ENCODE measurements at places on chromosomes 5 and 9.

DNA sequence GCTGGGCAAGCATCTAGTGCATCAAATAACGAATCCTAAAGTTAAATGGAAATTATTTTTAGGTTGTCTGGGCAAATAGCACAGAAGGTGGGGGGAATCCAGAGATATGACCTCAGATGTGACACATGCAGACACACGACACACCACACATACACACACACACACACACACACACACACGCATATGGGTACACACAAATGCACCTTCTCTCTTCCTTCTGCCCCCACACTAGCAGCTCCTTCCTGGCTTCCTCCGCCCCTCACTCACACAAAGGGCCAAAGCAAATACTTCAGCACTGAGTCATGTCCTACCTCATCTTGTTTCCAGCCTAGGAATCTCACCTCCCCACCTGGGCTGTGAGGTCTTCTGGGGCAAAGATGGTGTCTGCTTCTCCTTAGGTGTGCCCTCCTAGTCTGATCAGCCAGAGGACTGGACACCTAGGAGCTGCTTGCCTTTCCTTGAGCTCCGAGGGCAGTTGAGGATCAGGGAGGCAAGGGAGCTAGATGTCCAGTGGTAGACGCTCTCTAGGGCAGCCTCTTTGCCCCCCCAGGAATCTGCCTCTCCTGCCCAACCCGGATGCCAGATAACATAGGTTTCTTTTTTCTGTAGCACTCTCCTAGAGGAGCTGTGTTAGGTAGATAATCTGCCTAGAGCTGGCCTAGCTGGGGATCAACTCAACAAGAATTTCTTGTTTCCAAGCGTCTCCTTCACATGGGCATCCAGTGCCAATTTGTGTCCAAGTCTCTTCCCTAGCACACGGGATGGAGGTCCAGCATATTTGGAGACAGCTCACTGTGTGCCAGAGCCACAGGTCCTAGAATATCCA is 14.3 kb upstream of the JADE2 start:
- DNase-seq, result peak; percentile 7

DNA sequence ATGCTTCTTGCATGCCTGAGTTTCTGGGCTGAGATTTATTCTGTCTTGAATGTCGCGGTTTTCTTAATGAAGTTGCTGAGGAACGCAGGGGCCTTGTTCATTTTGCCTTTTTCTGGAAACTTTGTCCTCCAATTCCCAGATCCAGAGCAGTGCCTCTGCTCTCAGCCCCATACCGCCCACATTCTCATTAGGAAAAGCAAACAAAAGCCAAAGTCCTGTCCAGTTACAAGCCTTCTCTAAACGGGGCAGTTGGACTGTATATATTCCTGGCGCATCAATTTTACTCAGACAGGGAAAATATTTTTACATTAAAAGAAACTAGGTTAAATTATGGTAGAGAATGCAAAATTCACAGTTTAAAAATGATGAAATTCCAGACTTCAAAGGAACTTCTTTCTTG is 1.2 kb upstream of the PSAT1 start:
- DNase-seq, result no peak

DNA sequence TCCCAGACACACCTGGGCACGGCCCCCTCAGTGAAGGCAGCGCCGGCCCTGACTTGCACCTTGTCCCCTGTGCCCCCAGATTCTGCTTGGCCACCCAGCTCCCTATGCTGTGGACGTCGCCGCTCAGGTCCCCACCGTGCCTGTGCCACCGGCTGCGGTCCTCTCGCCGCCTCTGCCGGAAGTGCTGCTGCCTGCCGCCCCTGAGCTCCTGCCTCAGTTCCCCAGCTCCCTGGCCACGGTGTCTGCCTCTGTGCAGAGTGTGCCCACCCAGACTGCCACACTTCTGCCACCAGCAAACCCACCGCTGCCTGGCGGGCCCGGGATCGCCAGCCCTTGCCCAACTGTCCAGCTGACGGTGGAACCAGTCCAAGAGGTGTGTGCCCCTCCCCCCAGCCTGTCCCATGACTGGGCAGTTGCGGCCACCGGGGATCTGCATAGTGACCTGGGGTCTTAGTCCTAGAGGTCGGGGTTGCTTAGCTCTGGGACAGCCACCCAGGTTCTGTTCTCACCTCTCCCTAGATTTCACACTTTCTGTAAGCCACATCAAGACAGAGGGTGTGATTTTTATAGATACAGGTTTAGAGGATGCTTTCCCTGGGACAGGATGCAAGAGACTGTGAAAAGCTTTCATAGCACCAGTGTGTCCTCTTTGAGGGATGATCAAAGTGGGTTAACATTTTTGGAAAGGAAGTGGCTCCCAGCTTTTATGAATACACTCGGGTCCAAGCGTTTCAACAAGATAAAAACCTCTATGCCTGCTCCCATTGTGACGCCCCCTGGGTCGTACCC is 78.0 kb downstream of the WNK2 start:
- DNase-seq, result no peak

- no peak for DNase-seq
Measured at GRCh38 chr9:112848316-112849151, 42.1 kb downstream of the SLC46A2 start.

DNA sequence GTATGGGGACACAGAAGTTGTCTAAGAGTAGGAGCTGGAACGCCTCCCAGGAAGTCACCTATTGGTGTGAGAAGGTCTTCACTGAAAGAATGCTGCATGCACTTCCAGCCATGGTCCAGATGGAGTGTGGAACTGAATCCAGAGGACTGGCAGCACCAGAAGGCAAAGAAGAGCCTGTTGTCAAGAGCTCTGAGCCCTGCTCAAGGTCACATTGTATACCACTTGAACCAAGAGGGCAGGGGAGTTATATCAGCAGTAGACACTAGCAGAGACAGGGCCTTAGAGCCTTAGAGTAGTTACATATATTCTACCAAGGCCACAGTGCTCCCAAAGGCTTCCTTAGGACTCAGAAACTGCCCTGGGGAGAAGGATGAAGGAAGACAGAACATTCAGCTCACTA is 130.8 kb upstream of the POC5 start:
- DNase-seq, result no peak

- DNase-seq, result no peak
Measured at GRCh38 chr9:71209890-71210289, 88.5 kb upstream of the TRPM3 start.
